ENCODE measurements at places on chromosomes 13 and 19. TPM values are rescaled to one million over a fixed set of nuclear protein-coding genes. Genes with fewer than 3 reads are reported as not detected.

DNA sequence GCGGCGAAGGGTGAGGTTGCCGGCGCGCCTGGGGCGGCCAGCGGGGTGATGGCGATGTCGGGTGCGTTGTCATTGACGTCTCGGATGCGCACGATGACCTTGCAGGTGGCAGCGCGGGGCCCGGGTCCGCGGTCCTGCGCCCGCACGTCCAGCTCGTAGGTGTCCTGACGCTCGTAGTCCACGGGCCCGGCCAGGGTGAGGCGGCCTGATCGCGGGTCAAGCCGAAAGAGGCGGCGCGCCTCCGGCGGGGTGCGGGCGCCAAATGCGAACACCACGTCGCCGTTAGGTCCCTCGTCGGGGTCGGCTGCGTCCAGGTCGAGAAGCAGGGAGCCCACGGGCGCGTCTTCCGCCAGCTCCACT, 1.1 kb downstream of the PCDH8 start:
- peaks cover 58% of the 10 kb centered on the region for H3K27me3 ChIP-seq
- H3K27ac ChIP-seq = no peak overlapping the region
- no peak overlapping the region for H3K4me3 ChIP-seq
- H3K36me3 ChIP-seq = no peaks in the 10 kb centered on the region
- peaks cover 49% of the 10 kb centered on the region for H3K4me1 ChIP-seq
- DNase-seq = no peak

The OR4F17 gene
- not detected for total RNA-seq

The ZNF573 gene
- total RNA-seq = 8.7 TPM

DNA sequence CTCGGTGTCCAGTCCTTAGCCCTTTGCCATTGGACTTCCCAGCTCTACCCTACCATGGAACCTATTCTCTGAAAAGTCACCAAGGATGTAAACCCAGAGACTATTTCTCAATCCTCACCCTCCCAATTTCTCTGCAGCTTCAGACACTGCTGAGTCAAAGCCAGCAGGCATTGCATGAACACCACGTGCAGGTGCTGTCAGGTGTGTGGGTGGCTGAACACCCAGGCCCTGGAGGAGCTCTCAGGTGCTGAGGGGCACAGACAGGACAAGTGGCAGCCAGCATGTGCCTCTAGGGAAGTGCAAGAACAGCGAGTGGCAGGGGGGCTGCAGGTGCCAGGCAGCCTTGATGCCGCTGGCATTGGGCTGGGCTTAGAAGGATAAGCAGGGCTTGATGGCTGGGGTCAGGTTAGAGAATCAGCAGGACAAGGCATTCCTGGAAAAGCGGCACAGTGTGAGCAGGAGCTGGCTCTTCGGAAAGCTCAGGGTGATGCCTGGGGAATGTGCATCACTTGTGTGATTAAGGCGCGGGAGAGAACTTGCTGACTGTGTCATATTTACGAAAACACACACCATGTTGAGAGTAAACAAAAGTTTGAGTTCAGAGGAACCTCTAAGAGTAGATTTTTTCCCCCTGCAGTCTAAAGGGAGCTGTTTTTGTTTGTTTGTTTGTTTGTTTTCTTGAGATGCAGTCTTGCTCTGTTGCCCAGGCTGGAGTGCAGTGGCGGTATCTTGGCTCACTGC, 83.8 kb downstream of the LNX2 start:
- no peak overlapping the region for H3K27ac ChIP-seq
- no peaks in the 10 kb centered on the region for H3K27me3 ChIP-seq
- no peak overlapping the region for H3K4me3 ChIP-seq
- no peaks in the 10 kb centered on the region for H3K36me3 ChIP-seq
- H3K4me1 ChIP-seq = no peaks in the 10 kb centered on the region

The IFT88 gene
- 10.8 TPM for total RNA-seq

The SLC7A10 gene
- not detected for total RNA-seq

DNA sequence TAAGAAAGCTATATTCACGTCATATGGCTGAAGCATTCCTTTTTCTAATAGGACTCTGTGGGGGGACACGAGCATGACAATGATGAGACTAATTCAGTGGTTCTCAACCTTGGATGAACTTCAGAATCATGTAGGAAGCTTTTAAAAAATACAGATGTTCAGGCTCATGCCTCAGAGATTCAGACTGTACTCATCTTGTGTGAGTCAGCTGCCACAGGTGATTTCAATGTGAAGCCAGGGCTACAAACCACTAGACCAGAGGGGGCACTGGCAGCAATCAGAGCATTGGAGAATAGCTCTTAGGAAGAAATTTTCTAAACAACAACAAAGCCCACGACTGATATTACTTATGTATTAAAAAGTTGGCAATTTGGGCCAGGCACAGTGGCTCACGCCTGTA, 91.7 kb downstream of the SERP2 start:
- no peak for DNase-seq
- no peak overlapping the region for H3K27ac ChIP-seq
- H3K36me3 ChIP-seq = no peaks in the 10 kb centered on the region

The CIC gene
- total RNA-seq = 37.8 TPM

GRCh38 chr13:23180711-23181110, at the start of gene SGCG:
Gene SGCG (plus strand): TSS chr13:23180979. CDS start chr13:23203695, 22,716 bp downstream.
- no peak for DNase-seq
- no peaks in the 10 kb centered on the region for H3K36me3 ChIP-seq
- H3K4me1 ChIP-seq = no peaks in the 10 kb centered on the region
- H3K4me3 ChIP-seq = no peak within 1 kb of the TSS
- no peak within 1 kb of the TSS for H3K27ac ChIP-seq
- no peaks in the 10 kb centered on the region for H3K27me3 ChIP-seq

- H3K4me1 ChIP-seq = no peaks in the 10 kb centered on the region
- H3K36me3 ChIP-seq = no peaks in the 10 kb centered on the region
- H3K4me3 ChIP-seq = no peak overlapping the region
- DNase-seq = no peak
- no peak overlapping the region for H3K27ac ChIP-seq
- no peaks in the 10 kb centered on the region for H3K27me3 ChIP-seq
Measured at GRCh38 chr13:90838317-90838960, 509.0 kb upstream of the MIR17HG start.

DNA sequence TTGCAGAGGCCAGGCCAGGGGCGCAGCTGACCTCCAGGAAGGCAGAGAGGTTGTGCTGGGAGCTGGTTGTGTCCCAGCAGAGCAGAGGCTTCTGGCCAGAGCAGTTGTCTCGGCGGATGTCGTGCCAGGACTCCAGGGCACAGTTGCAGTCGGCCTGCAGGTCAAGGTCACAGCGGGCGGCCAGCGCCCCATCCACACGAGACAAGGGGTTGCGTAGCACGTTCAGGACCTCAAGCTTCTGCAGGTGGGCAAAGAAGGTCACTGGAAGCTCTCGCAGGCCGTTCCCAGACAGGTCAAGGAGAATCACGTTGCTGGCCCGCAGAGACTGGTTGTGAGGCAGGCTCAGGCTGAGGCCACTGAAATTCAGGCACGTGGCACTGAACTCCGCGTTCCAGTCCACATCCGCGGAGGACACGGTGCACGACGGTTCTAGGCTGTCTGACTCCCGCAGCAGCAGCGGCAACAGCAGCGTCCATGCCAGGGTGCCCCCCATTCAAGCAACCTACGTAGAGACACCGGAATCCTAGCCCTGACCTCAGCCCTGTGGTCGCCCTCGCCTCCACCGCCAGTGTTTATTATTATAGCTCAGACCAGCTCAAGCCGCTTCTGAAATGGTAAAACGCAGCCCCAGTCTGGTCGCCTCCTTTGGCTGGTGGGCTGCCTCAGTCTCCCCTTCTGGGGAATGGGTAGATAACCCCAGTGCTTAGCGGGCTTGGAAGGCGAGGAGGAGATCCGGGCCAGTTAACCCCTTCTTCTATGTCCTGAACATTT, 766 bp downstream of the LRRC25 start:
- H3K27ac ChIP-seq = no peak overlapping the region
- H3K4me3 ChIP-seq = peak overlapping the region; percentile 52
- H3K4me1 ChIP-seq = peaks cover 20% of the 10 kb centered on the region

The GAMT gene
- total RNA-seq = 5.8 TPM

GRCh38 chr13:38308736-38309135, 40.9 kb upstream of the UFM1 start:
- H3K4me3 ChIP-seq = no peak overlapping the region
- no peaks in the 10 kb centered on the region for H3K4me1 ChIP-seq
- no peak overlapping the region for H3K27ac ChIP-seq
- no peak for DNase-seq
- H3K36me3 ChIP-seq = no peaks in the 10 kb centered on the region
- no peaks in the 10 kb centered on the region for H3K27me3 ChIP-seq

The ZNF536 gene
- total RNA-seq = 6.9 TPM

DNA sequence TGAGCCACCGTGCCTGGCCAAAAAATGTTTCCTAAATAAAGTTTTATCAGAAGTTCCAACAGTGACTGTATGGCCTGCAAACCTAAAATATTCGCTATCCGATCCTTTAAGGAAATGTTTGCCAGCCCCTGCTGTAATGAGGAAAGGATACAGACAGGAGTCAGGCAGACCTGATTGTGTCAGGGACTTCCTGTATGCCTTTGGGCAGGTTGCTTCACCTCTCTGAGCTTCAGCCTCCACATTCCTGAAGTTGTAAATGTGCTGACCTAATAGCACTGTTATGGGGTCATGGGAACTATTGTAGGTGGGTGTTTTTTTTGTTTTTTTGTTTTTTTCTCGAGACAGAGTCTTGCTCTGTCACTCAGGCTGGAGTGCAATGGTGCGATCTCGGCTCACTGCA, 6.2 kb downstream of the ABHD8 start:
- H3K4me3 ChIP-seq = no peak overlapping the region
- no peak overlapping the region for H3K27ac ChIP-seq
- no peaks in the 10 kb centered on the region for H3K27me3 ChIP-seq
- DNase-seq = no peak

GRCh38 chr13:49472186-49472585, 23.6 kb upstream of the PHF11 start:
- H3K4me1 ChIP-seq = no peaks in the 10 kb centered on the region
- DNase-seq = no peak
- H3K27ac ChIP-seq = no peak overlapping the region
- no peak overlapping the region for H3K4me3 ChIP-seq
- no peaks in the 10 kb centered on the region for H3K27me3 ChIP-seq

The ACER1 gene
- total RNA-seq = not detected

DNA sequence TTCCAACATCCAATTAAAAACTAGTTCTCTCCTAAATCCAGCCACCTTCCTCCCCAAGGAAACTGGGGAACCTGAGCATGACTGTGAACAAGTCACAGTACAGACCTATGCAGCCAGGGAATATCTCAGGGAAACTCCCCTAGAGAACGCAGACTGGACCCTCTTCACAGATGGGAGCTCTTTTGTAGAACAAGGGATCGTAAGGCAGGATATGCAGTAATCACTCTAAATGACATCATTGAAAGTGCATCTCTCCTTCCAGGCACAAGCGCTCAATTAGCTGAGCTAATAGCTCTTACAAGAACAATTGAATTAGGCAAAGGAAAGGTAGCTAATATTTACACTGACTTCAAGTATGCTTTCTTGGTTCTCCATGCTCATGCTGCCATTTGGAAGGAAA, 1331.7 kb downstream of the UQCRFS1 start:
- no peak overlapping the region for H3K4me3 ChIP-seq
- no peaks in the 10 kb centered on the region for H3K36me3 ChIP-seq
- H3K27ac ChIP-seq = no peak overlapping the region
- no peaks in the 10 kb centered on the region for H3K4me1 ChIP-seq

DNA sequence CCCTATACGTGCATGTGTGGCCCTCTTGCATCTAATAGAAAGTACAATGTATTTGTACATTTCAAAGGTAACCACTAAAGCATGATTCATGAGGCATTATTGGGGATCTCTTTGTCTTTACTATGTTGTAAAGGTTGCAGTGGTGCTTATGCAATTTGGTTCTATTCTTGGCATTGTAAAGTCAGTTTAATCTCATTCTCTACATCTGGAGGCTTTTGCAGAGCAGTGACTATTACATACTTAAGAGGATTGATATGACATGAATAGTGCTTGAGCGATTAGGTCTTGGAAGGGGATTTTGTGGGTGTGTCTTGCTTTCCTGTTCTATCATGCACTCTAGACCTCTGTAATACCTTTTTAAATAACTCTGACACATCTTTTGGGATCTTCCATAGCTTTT, 610.0 kb downstream of the EFNB2 start:
- no peaks in the 10 kb centered on the region for H3K4me1 ChIP-seq
- no peaks in the 10 kb centered on the region for H3K36me3 ChIP-seq
- H3K4me3 ChIP-seq = no peak overlapping the region
- H3K27me3 ChIP-seq = no peaks in the 10 kb centered on the region
- no peak overlapping the region for H3K27ac ChIP-seq

The LSR gene
- 12.8 TPM for total RNA-seq

DNA sequence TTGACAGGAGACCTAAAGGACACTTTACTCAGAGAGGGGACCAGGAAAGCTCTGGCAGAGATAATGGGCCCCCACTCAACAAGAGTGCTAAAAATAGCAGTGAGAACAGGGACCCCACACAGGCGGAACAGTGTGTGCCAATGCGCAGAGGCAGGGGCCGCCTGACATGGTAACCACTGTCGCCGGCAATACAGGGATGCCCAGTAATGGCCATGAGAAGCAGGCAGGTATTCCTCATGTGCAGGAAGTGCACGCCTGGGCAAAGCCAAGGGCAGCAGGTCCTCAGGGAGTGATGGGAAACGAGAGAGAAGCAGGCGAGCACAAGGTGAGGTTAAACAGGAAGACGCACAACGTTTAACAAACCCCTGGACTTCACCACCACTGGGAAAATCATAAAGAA, 757.1 kb downstream of the LIG4 start:
- no peaks in the 10 kb centered on the region for H3K36me3 ChIP-seq
- H3K4me1 ChIP-seq = no peaks in the 10 kb centered on the region
- no peak overlapping the region for H3K4me3 ChIP-seq

The CFAP97D2 gene
- total RNA-seq = not detected

The SERTAD1 gene
- total RNA-seq = 25.4 TPM

The ZNF549 gene
- 6.6 TPM for total RNA-seq

DNA sequence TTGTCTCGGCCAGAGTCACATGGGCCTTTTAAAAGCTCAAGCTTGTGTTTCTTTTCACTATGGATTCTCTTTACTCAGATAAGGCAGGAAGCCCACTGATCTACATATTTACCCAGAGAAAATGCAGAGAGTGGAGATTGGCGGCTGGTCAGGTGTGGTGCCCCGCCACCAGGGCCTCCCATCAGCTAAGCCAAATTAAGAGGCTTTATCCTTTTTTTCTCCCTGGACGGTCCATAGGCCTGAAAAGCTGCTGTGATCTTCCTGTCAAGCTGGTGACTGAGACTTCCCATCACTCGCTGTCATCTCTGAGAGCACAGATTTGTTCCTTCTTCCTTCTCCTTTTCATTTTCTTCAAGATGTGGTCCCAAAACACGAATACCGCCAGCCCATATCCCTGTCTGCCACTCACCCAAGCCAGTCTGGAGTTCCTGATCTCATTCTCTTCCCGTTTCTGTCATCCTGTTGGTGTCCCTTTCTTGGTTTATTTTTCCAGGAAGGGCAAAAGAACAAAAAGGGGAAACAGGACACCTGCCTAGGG, 1.9 kb downstream of the SAFB start:
- H3K4me1 ChIP-seq = peaks cover 76% of the 10 kb centered on the region
- DNase-seq = no peak
- H3K36me3 ChIP-seq = peaks cover 7% of the 10 kb centered on the region
- H3K4me3 ChIP-seq = peak overlapping the region; percentile 85

DNA sequence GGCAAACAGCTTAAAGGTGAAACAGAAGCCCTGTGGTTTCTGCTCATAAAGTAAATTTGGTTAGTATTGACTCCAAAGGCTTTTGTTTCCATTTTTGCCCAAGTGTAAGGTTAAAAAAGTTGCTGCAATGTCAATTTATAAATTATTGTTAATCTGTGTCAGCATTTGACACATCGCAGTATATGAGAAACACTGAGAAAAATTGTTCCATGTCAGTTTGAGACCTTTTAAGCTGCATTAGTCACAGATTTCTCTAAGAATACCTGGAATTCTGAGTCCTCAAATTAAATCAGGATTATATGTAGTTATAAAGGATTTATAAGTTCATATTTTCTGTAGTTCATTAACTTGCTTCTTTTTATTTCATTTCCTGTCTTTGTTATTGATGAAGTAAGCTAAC, 78.8 kb downstream of the FGF14 start:
- no peaks in the 10 kb centered on the region for H3K27me3 ChIP-seq
- H3K27ac ChIP-seq = no peak overlapping the region
- H3K36me3 ChIP-seq = no peaks in the 10 kb centered on the region
- peaks cover 14% of the 10 kb centered on the region for H3K4me1 ChIP-seq

The DPF1 gene
- total RNA-seq = 0.17 TPM
